Coronary artery (tissue), 2 donors: ENCODE measurements at places on chromosomes 6 and 20.

- no peak for DNase-seq
These were observed 82.1 kb downstream of the PLEKHG1 start for GRCh38 chr6:150681578-150682395.

DNA sequence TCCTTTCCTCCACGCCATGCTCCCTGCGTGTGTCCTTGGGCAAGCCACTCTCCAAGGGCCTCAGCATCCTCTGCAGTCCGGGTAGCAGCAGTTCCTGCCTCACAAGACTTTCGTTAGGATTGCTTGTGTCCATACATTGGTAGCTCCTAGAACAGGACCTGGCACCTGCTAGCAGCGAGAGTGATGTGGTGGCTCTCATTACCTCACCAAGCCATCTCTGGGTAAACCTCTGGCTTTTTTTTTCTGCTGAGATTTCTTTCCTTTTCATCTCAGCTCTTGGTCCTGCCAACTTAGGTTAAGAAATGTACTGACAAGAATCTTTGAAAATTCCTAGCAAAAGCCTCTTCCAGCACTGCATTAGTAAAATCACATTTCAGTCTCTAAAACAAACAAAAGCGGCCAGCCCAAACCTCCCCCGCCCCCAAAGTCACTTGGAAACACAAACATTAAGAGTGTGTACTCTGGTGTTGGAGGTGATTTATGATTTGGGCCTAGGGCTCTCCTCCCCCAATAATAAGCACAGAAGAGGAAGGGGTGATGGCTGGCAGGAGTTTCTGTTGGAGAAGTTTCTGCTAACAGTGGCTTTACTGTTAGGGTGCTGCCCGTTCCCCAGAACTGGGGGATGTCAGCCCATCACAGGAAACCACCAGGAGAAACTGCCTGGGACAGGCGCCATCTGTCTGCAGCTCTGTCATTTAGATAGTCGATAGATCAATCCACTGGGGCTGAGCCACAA, 199.2 kb downstream of the CD83 start:
- no peak for DNase-seq

DNA sequence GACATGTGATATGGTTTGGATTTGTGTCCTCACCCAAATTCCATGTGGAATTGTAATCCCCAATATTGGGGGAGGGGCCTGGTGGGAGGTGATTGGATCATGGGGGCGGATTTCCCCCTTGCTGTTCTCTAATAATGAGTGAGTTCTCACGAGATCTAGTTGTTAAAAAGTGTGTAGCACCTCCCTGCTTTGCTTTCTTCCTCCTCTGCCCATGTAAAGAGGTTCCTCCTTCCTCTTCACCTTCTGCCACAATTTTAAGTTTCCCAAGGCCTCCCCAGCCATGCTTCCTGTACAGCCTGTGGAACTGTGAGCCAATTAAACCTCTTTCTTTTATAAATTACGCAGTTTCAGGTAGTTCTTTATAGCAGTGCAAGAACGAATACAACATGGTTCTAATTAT, 2.1 kb upstream of the ZNF451 start:
- no peak for DNase-seq

- peak; percentile 74 for DNase-seq
These were observed 80.7 kb downstream of the THBS2 start for GRCh38 chr6:169172946-169173345.

DNA sequence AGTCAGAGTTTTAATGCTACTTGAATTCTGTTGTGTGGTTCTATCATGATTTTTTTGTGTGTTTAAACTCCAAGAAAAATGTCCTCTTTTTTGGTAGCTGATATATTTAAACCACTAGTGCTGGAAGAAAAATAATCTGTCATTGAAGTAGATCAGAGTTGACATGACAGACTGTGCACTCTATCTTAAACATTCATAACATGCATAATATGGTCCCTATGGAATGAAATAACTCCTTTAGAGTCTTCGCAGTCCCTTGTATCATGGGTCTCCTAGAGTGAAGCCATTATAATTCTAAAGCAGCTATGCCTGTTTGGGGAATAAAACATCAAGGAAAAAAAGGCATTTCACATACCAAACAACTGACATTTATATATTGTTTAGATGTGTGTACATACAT, 282.7 kb upstream of the CITED2 start:
- DNase-seq = no peak

DNA sequence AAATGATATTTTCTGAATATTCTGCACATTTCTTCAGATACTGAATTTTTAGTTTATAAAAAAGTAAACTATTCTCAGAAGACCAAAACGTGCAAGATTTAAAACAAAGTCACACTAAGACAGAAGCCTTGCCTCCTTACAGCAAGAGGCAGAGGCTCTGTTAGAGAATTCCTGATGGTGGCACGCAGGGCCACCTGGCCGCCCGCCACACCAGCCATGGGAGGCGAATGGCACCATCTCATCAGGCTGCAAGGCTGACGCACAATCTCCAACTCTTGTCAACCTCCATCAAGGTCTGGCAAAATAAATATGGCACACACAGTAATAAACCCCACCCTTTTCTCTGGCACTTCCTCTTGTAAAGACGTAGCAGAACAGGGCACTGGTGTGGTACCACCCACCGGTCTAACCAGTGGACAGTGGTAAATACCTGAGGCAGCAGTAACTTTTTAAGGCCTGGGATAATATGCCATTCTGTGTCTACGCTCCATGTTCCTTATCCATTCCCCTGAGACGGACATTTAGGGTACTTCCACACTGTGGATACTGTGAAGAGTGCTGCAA, 111.4 kb downstream of the WDR27 start:
- no peak for DNase-seq

DNA sequence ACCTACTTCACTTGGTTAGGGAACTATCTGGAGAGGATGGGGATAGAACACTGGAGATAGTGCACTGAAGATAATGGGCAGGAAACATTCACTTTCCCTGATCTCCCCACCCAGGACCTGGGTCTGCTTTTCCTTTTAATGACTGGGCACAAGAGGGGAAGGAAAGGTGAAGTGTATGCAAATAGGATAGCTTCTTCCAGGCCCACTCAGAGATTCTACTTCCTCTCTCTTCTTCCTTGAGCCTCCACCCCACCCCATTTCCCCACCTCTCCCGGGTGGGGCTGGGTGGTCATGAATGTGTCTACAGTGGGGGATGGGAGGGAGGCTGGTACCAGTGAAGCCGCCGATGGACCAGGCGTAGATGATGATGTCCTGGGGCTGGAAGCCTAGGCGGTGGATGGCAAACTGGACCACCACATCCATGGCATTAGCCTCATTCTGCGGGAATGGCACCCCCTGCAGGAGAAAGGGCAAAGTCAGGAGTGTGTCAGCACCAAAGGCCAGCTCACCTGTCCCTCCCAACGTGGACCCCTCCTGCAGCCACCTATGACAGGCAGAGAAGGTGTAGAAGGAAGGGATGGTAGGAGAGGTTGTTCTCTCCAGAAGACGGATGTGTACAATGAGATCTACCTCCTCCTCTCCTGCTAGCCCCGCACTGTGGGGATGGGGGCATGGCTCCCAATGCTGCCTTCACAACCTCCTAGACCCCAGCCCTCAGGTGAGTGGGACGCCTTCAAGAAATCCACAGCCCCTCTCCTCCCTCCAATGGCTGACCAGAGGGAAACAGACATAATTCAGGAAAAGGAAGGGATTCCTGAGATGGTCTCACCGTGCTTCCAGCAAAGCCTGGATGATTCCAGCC, 8.6 kb upstream of the LY6G5C start:
- DNase-seq = no peak

DNA sequence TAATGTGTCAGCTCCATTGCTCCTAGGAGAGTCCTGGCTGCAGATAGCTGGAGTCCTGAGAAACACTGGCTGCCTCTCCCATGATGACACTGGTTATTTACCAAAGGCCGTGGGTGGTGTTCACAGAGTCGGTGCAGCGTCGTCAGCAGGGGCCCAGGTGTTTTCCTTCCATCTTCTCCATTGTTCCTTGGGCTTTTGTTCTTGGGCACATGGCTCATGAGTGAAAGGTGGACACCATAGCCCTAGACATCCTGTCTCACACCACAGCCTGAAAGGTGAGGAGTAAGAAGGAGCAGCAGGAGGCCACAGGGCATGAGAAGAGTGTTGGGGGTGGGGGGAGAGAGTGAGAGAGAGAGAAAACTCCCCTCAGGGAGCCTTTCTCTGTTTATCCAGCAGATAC, 9.1 kb downstream of the CST5 start:
- no peak for DNase-seq

GRCh38 chr20:31842471-31843157, 2.8 kb downstream of the FOXS1 start:
- DNase-seq = peak; percentile 85
